ENCODE measurements at places on chromosomes 3 and 15.
A peak's percentile ranks its signal among the peaks of the same experiment; 100 is the strongest.

DNA sequence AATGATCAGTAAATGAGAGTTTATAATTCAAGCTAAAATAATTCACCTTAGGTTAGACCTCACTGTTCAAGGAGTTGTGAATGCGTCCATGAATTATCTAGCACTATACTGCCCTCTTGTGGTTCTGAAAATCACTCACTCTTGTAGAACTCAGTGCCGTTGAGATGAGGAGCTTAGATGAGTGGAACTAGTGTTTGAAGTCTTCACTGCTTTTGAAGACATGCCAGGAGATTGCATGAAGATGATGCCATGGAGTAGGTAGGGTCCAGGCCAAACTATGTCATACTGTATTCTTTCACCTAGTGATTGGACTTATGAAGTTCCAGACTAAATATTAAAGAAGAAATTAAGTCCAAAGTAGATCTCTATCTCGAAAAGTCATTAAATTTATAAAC lies 28.8 kb downstream of the LYSMD4 start:
- no peak for DNase-seq

GRCh38 chr15:42608110-42608531 lies 32.7 kb downstream of the STARD9 start:
- no peak for DNase-seq

DNA sequence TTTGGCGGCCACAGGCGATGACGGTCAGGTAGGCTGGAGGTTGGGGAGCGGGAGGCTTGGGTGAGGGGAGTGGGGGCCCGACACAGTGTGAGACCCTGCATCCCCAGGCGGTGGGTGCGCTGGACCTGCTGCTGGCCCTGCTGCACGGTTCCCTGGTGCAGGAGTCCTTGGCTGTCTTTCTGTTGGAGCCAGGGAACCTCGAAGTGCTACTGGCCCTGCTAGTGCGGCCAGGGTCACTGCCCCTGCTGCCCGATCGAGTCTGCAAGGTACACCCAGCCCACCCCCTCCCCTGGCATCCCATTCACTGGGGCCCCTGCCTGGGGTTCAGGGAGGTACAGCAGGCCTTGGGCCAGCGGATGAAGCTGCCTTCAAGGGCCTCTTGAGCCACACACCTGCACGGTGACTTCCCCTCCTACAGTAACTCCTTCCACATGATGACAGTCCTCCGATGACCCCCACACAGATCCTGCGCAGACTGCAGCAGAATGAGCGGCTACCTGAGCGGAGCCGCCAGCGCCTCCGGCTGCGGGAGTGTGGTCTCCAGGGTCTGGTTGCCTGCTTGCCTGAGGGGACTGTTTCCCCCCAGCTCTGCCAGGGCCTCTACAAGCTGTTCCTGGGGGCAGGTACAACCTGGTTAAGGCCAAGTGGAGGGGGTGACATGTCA lies 19.5 kb downstream of the NBEAL2 start:
- DNase-seq: no peak

- no peak for DNase-seq
Measured at GRCh38 chr3:39158148-39158715, 4.8 kb upstream of the CSRNP1 start.

DNA sequence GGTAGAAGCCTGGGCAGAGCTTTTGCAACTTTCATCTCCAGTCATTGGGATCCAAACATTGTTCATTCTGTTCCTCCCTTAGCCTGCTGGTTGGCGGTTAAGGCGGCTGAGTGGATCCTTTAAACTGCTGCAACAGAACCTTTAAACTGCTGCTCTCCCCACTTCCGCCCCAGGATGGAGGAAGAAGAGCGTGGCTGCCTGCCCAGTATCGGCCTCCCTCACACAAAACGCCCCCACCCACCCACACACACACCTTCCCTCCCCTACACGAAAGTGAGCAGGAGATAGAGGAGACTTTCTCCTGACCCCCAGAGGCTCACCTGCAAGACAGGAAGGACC lies 460 bp upstream of the ZMAT3 start:
- peak; percentile 9 for DNase-seq

DNA sequence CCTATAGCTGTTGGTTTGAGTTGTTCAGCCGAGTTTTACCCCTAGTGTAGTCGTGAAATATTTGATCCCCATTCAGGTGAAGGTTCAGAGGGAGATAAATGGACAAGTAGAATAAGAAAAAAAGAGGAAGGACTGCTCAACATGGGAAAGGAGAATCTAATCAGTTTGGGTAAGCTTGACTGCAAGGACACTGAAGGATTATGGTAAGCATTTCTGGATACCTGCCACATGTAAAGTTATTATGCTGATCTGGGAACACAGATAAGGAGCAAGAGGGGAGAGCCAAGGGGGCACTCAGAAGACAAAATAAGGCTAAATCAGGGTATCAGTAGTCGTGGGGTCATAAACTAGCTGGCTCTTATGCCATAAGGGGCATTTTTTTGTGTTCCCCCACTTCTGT lies 49.9 kb downstream of the TFG start:
- DNase-seq: no peak

DNA sequence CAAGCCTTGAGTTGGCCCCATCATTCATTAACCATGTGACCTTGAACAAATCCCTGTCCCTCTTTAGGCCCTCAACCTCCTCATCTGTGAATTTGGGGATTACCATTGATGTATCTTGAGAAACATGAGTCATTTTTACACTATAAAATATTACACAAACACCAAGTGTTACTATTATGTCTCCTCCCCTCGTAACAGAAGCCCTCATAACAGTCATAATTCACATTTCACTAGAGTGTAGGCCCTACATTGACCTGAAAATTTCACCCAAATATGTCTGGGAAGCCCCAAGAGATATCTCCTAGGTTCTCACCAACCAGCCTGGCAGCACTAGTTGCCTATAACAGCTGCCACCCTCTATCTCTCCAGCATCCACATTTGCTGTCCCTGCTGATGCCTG lies 15.8 kb upstream of the SLC6A1 start:
- DNase-seq: no peak

GRCh38 chr3:180188512-180189309 lies 152.0 kb upstream of the PEX5L start:
- no peak for DNase-seq

DNA sequence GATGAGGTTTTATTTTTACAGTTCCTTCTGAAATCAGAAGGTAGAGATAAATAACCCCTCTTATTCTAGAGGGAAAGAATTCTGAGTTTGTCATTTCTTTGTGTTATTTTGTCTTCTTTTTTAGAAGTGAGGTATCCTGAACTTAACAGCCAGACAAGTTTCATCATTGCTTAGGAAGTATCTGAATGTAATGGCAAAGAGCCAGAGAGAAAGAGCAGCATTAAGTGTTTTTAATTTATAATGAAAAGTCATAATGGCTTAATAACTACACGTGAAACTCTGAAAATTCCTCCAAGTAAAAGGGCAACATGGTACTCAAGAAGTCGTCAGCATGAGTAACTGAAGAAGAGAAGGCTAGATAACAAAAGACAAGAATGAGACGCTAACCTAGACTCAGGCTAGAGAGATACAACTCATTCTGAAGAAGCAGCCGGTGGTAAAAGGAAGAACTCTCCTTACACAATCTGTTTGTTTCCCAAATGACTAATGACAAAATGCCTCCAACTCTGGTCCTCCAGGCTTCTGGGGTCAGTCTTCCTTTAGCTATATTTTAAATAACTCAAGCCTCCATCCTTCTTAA lies 116.2 kb upstream of the NECTIN3 start:
- DNase-seq: no peak

DNA sequence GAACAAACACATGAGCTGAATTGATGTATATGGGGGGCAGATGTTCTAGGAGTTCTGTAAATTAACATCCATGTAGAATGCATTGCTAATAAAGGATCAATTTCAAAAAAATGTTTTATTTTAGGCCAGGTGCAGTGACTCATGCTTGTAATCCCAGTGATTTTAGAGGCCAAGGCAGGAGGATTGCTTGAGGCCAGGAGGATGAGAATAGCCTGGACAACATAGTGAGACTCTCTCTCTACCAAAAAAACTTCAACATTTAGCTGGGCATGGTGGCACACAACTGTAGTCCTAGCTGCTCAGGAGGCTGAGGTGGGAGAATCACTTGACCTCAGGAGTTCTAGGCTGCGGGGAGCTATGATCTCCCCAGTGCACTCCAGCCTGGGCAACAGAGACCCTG lies 6.5 kb upstream of the NUP210 start:
- no peak for DNase-seq

DNA sequence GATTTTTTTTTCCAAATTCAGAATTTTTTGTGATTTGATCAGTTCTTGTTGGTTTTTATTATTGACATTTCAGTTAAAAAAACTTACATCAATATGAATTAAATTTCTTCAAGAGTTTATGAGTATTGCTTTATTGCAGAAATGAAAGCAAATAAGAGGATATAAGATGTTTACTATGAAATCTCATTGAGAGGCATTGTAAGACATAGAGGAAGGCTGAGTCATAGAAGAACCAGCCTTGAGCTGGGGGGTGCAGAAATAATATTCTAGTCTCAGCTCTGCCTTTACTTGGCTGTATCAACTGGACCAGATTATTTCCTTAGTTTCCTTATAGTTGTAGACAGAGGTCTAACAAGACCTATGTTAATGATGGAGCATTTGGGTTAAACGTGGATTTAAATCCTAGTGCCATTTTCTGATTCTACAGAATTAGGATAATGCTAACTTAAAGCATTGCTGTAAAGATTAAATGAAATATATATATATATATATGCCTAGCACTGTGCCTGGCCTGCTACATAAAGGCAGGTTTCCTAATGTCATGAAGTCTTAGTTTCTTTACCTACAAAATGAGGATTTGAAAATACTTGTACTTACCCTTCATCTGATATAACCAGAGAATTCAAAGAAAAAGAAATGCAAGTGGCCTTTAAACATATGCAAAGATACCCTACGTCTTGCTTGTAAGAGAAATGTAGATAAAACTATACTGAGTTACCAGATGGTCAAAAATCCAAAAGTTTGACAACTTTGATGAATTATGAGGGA lies 7.3 kb downstream of the FAM98B start:
- no peak for DNase-seq

DNA sequence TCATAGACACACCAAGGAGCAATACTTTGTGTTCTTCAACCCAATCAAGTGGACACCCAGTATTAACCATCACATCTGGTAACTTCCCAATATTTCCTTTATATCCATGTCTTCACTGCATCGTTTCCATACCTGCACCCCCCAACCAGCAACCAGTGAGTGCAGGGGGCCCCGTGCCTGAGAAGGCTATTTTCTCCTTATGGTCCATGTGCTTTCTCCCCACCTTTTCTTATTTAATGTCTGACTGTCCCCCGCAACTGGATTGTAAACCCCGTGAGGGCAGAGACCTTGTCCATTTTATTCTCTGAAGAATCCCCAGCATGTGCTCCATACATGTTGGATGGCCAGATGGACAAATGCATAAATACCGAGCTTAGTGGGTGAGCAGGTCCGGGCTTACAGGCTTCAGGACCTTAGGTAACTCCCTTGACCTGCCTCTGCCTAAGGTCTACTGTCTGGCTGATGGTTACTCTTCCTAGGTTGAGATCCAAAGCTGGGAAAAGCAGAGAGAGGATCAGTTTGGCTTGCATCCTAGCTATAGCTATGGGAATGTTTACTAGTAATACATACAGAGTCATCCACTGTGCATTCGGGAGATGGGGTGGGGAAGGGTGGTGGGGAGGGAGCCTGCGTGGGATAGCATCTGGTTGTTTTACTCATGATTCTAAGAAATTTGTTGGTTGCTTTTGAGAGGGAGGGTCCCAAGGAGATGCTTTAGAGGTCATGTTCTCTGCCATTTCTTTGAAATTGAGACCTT lies 41.5 kb downstream of the PXYLP1 start:
- DNase-seq: no peak
